Heart right ventricle (tissue), 16 donors: ENCODE measurements at places on chromosomes 1 and 21. TPM values are rescaled to one million over a fixed set of nuclear protein-coding genes. Genes with fewer than 3 reads are reported as not detected.

- H3K4me1 ChIP-seq = no peaks in the 10 kb centered on the region
- no peaks in the 10 kb centered on the region for H3K27me3 ChIP-seq
- DNase-seq = no peak
- H3K4me3 ChIP-seq = no peak overlapping the region
Observed at GRCh38 chr1:10450836-10451235, 1.0 kb downstream of the CORT start.

GRCh38 chr1:89361681-89362080, 2.2 kb upstream of the GBP6 start:
- no peak overlapping the region for H3K4me3 ChIP-seq
- H3K36me3 ChIP-seq = no peaks in the 10 kb centered on the region
- no peak for DNase-seq
- H3K4me1 ChIP-seq = peaks cover 21% of the 10 kb centered on the region

DNA sequence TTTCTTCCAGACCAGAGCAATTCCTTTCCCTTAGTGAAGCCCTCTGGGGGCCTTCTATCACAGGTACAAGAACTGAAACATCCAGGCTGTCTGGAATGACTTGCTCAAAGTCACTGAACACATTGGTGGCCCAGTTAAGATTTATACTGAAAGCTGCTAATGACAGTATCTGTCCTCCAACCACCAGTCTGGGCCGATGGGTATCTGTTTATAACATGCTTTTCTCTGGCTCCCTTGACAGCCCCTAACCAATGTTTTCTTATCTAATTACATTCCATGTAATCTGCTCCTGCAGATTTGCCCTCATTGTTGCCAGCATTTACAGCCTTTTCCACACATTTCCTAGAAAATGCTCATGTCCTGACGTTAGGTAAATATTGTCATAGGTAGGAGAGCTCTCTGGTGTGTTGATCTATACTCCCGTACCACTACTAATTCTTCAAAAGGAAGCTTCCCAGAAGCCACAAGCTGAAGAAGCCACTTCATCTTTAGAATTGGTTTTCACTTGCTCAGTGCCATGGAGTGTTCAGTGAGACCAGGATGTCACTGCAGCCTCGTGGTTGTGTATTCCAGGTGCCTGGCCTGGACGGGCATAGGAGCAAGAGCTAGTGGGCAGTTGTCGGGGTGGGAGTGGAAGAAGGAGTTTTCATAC, 163.9 kb downstream of the TSEN15 start:
- H3K27ac ChIP-seq = no peak overlapping the region
- H3K27me3 ChIP-seq = no peaks in the 10 kb centered on the region
- H3K36me3 ChIP-seq = no peaks in the 10 kb centered on the region
- no peaks in the 10 kb centered on the region for H3K4me1 ChIP-seq

- H3K36me3 ChIP-seq = no peaks in the 10 kb centered on the region
- H3K4me1 ChIP-seq = no peaks in the 10 kb centered on the region
- H3K4me3 ChIP-seq = no peak overlapping the region
- no peak overlapping the region for H3K27ac ChIP-seq
- DNase-seq = no peak
- H3K27me3 ChIP-seq = peaks cover under 1% of the 10 kb centered on the region
Observed at GRCh38 chr1:5415606-5416005, 576.6 kb downstream of the NPHP4 start.

GRCh38 chr1:75845576-75845975, 48.9 kb downstream of the MSH4 start:
- no peaks in the 10 kb centered on the region for H3K36me3 ChIP-seq
- no peaks in the 10 kb centered on the region for H3K4me1 ChIP-seq
- no peak overlapping the region for H3K27ac ChIP-seq

- no peaks in the 10 kb centered on the region for H3K36me3 ChIP-seq
- H3K27ac ChIP-seq = peak overlapping the region; percentile 89
- peak; percentile 76 for DNase-seq
- H3K27me3 ChIP-seq = no peaks in the 10 kb centered on the region
- H3K4me3 ChIP-seq = peak overlapping the region; percentile 58
Observed at GRCh38 chr1:182616130-182617013, 12.2 kb upstream of the RGS16 start.

GRCh38 chr1:24181619-24182018, 5.5 kb downstream of the IFNLR1 start:
- no peaks in the 10 kb centered on the region for H3K36me3 ChIP-seq
- H3K4me3 ChIP-seq = no peak overlapping the region
- DNase-seq = no peak

GRCh38 chr1:168321945-168322344, 41.3 kb downstream of the TBX19 start:
- no peak overlapping the region for H3K4me3 ChIP-seq
- H3K27me3 ChIP-seq = no peaks in the 10 kb centered on the region
- H3K27ac ChIP-seq = no peak overlapping the region
- no peak for DNase-seq
- H3K36me3 ChIP-seq = no peaks in the 10 kb centered on the region

DNA sequence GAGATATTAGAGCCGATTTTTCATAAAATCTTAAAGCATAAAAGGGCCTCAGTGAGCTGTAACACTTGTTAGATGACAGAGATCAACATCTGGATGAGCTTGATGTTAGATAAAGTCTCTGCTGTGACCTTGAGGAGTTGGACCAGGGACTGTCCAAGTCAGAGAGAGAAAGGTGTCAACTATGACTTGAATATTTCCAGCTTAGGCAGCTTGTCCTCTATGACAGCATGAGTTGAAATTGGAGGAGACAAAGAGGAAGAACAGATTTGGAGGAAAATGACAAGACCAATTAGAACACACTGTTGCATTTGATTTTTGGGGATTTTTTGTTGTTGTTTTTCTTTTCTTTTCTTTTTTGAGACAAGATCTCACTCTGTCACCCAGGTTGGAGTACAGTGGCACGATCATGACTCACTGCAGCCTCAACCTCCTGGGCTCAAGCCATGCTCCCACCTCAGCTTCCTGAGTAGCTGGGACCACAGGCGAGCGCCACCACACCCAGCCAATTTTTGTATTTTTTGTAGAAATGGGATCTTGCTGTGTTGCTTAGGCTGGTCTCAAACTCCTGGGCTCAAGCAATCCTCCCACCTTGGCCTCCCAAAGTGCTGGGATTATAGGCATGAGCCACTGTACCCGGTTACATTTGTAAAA, 35.3 kb upstream of the CLIC4 start:
- H3K27ac ChIP-seq = no peak overlapping the region
- H3K4me1 ChIP-seq = peaks cover 5% of the 10 kb centered on the region
- H3K4me3 ChIP-seq = no peak overlapping the region
- H3K36me3 ChIP-seq = no peaks in the 10 kb centered on the region
- no peak for DNase-seq

SMYD3 gene
- 10.1 TPM for total RNA-seq

GRCh38 chr1:207218512-207219362, 102.7 kb upstream of the CD55 start:
- no peak for DNase-seq
- H3K27ac ChIP-seq = no peak overlapping the region
- H3K4me3 ChIP-seq = no peak overlapping the region
- no peaks in the 10 kb centered on the region for H3K36me3 ChIP-seq
- no peaks in the 10 kb centered on the region for H3K27me3 ChIP-seq

- no peak overlapping the region for H3K27ac ChIP-seq
- no peak overlapping the region for H3K4me3 ChIP-seq
- H3K36me3 ChIP-seq = no peaks in the 10 kb centered on the region
- peaks cover 21% of the 10 kb centered on the region for H3K4me1 ChIP-seq
Observed at GRCh38 chr1:84585803-84586202, 11.6 kb upstream of the CTBS start.

OR2T33 gene
- not detected for total RNA-seq

- no peaks in the 10 kb centered on the region for H3K36me3 ChIP-seq
- no peak overlapping the region for H3K27ac ChIP-seq
- H3K4me3 ChIP-seq = no peak overlapping the region
- no peaks in the 10 kb centered on the region for H3K27me3 ChIP-seq
Observed at GRCh38 chr1:165862448-165862847, 35.0 kb downstream of the UCK2 start.

DNA sequence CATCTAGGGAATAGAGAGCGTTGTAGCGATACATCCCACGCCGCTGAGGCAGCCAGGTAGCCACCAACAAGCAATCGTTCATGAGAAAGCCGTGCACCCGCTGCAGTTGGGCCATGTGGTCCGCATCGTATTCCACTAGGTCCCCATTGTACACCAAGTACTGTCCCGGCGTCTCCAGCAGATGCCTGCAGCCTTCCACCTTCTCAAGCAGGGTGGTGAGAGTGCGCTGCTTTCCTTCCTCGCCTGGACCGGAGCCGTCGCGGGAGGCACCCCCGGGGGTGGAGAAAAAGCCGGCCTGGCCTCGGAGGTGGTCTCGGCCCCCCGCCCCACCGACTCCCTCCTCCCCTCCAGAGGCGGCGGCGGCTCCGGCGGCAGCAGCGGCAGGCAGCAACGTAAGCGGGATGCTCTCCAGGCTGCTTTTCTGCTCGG, 595 bp downstream of the EXOC8 start:
- H3K27ac ChIP-seq = peak overlapping the region; percentile 88
- H3K4me1 ChIP-seq = peaks cover 69% of the 10 kb centered on the region
- H3K4me3 ChIP-seq = peak overlapping the region; percentile 90

- H3K4me1 ChIP-seq = no peaks in the 10 kb centered on the region
- H3K4me3 ChIP-seq = no peak overlapping the region
- no peak for DNase-seq
- no peaks in the 10 kb centered on the region for H3K36me3 ChIP-seq
Observed at GRCh38 chr1:83854456-83854855, 144.5 kb downstream of the TTLL7 start.

PCAT6 gene
- total RNA-seq = 1.1 TPM

DNA sequence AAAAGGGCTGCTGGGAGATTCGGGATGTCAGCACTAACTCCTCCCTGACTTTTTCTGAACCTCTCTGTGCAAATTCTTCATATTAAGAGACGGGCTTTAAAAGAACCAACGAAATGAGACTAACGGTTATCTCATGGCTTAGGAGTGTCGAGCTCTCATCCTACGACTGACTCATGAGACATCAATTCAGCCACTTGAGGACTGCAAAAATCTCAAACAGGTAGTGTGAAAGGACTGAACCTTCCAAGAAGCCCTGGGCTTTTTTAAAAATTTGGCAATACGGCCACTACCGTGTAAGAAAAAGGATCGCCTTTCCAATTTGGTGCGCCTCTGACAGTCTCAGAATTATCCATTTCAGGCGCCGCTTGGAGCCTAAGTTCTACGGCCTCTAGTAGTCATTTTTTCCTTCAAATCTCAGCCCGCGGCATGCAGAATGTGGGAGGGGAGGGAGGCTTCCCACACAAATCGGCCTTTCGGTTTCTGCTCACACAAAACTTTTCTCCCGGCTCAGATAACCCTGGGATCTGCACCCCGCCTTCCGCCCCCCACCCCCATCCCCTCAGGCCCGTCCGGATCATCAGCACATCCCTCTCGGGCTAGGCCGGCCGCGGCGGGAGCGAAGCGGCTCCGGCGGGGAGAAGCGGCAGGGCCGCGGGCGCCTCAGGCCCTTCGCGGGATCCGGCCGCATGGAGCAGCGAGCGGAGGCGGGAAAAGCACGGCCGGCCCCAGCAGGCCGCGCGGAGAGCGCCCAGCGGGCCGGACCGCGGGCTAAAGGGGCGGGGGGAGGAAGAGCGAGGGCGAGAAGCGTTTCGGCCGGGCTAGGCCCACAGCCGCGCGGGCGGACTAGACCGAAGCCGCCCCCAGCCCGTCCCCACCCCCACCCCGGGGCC, 618 bp downstream of the HNRNPR start:
- no peaks in the 10 kb centered on the region for H3K27me3 ChIP-seq
- peak overlapping the region; percentile 96 for H3K27ac ChIP-seq
- H3K36me3 ChIP-seq = peaks cover under 1% of the 10 kb centered on the region
- peak overlapping the region; percentile 92 for H3K4me3 ChIP-seq
- H3K4me1 ChIP-seq = peaks cover 56% of the 10 kb centered on the region

DNA sequence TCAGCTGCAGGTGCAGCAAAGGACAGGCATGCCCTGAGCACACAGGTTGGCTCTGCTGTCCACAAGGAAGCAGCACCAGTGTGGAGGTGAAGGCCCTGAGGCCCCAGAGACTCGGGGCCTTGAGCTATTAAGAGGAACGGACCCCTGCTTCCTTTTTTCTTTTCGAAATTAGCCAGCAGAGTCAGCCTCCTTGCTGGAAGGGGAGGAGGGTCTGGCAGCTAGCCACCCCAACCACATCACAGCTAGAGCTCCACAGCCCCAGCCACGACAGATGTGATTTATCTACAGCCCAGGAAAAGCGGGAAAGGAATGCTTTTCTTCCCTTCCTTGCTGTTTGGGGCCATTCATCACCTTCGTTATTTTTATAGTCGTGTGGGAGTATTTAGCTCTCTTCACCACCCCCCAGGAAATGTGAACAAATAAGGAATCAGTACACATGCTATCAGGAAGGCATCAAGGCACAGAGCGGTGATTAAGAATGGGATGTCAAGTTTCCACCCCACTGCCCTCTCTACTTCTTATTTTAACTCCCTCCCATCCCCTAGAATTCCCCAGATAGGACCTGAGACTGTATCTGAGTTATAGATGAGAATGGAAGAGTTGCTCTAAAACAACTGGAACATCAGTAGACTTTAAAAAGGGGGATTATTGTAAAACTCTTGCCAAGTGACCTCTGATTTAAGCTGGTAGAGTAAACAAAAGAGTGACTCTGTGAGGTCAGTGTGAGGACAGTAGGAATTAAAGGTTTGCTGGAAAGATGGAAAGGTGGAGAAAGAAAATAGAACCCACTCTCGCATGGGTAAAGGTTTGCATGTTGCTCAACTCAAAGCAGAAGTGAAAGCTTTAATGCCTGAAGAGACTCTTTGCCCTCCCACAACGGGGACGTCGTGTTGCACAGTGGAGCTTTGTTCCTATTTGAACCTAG, 224.7 kb upstream of the GJB5 start:
- H3K4me3 ChIP-seq = no peak overlapping the region
- no peak for DNase-seq
- H3K4me1 ChIP-seq = no peaks in the 10 kb centered on the region
- no peak overlapping the region for H3K27ac ChIP-seq
- H3K27me3 ChIP-seq = peaks cover 23% of the 10 kb centered on the region

NHLH2 gene
- total RNA-seq = not detected

CCDC30 gene
- total RNA-seq = 1.3 TPM

GRCh38 chr1:155105604-155106011, 22.1 kb upstream of the EFNA1 start:
- no peaks in the 10 kb centered on the region for H3K27me3 ChIP-seq
- H3K36me3 ChIP-seq = no peaks in the 10 kb centered on the region
- no peak overlapping the region for H3K4me3 ChIP-seq
- H3K27ac ChIP-seq = no peak overlapping the region
- H3K4me1 ChIP-seq = peaks cover 16% of the 10 kb centered on the region

DNA sequence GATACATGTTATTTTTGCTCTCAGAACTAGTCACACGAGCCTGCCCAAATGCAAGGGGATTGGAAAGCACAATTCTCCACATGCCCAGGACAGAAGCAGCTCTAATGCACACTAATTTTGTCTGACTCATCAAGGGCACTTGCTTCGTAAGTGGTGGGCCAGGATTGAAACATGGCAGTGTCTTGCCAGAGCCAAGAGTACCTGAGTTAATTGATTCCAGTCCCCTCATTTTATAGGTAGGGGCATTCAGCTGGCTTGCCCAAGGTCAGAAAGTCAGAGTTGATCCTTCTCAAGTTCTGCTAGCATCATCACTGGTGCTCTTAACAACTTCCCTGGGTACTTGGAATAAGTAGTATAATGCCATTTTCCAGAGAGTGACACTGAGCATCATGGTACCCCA, 356.1 kb downstream of the ZNF326 start:
- no peak overlapping the region for H3K27ac ChIP-seq
- no peaks in the 10 kb centered on the region for H3K36me3 ChIP-seq
- no peak overlapping the region for H3K4me3 ChIP-seq
- no peak for DNase-seq

GRHL3 gene
- total RNA-seq = not detected
